ENCODE measurements at places on chromosomes 12 and 14.
A peak's percentile ranks its signal among the peaks of the same experiment; 100 is the strongest.

- DNase-seq = peak; percentile 82
These were observed 78.0 kb downstream of the NOC4L start for GRCh38 chr12:132222096-132222807.

GRCh38 chr14:101018561-101019290 is 115.2 kb upstream of the RTL1 start:
- DNase-seq = no peak

- DNase-seq = no peak
These were observed 8.0 kb downstream of the ANKS1B start for GRCh38 chr12:99976762-99977161.

DNA sequence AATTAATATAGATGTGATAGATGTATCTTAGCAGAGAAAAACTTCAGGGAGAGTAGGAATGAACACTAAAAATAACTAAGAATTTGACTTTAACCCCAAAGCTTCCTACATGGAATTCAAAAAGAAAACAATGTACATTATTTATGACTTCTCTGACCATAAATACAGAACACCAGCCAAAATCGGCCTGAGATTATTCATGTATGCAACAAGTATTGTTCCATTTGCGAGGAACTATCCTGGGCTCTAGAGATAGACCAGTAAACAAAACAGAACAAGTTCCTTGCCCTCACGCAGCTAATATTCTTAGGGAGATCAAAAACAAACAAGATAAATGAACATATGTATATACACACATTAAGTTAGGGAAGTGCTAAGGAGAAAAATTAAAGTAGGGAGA is 432.3 kb upstream of the SOX5 start:
- no peak for DNase-seq

GRCh38 chr14:52546318-52546670 is 6.0 kb downstream of the TXNDC16 start:
- no peak for DNase-seq

GRCh38 chr14:91272341-91273272 is 28.1 kb upstream of the GPR68 start:
- no peak for DNase-seq

Data from left kidney (tissue), 8 donors.